RKO (cell line): ENCODE measurements at places on chromosomes 6 and 20.
A peak's percentile ranks its signal among the peaks of the same experiment; 100 is the strongest.

DNA sequence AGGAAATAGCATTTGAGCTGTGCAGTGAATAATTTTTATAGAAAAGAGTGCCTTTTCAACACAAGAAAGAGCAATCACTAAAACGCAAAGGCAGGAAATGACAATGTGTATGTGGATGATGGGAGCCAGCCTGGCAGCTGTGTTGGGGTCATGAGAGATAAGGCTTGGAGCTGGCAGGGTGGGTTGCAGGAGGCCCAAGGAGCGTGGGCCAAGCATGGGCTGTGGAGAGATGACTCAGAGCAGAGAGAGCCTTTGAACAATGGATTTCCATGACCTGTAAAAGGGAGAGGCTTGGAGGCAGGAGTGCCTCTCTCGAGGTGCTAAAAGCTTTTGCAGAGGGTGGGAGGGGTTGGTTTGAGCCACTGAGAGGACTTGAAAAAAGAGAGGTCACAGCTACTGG lies 6.6 kb upstream of the TBC1D7 start:
- no peak for DNase-seq

- DNase-seq, result peak; percentile 87
These were observed 65.0 kb upstream of the SIRPA start for GRCh38 chr20:1830240-1830639.

DNA sequence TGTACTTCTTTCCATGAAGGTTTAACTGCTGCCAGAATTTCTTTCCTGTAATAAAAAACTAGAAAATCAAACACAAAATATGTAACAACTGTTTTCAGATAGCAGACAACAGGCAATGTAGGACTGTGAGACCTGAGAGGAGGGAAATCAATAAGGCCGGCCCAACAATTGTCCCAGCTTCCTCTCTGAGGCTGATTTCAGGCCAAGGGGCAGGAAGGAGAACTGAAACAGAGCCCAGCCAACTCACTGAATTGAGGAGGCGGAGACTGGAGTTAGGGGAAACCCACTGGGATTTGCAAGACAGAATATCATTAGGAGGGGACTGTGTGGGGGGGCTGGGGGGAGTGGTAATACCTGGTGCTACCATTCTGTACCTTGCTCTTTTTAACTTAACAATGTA lies 42.2 kb downstream of the FLRT3 start:
- DNase-seq, result no peak

DNA sequence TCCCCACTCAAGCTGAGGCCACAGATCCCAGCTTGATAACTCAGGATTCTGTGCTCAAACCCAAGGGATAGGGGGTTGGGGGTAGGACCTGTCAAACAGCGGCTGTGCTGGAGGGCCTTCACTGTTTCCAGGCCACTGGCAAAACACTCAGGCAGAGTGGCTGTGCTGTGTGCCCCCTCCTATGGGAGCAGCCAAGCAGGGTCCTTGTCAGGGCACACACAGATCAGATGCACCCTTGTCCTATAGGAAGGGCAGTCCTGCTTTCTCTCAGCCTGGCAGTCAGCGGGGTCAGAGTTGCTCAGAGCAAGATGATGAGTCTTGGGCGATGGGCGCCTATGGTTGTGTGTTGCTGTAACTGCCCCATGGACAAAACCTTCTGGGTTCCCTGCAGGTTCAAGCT lies 554.8 kb downstream of the TBC1D32 start:
- DNase-seq, result no peak

DNA sequence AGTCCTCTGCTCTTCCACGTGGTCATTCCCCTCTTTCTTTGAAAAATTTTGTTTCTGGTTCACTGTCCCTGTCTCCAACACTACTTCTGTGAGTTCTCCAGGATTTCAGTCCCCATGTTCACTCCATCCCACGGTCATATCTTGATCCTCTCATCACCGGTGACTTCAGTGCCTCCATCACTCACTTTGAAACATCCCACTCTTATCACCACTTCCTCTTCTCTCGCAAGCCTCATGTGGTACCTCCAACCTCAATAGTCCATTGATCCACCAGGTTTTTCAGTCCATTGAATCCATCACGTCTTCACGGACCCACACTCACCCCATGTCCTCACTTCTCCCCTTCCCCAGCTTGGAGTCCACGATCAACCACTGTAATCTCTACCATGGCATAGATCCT lies 64.8 kb downstream of the CARMIL1 start:
- no peak for DNase-seq

DNA sequence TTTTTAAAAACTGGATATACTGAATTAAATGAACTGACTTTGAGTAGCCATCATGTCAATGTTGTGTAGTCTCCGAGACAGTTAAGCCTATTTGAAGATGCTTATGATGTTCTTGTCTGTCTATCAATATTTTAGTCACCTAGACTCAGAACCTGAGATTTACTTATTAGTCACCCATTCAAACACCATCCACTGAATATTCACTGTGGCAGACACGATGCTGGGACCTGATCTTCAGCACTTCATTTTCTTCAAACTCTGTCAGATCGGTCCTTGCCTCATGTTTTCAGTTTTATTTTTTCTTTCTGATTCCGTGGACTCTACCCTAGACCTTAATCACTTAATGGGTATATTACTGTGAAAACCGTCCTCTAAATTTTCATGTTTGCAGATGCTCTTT lies 123.7 kb upstream of the MCHR2 start:
- no peak for DNase-seq

DNA sequence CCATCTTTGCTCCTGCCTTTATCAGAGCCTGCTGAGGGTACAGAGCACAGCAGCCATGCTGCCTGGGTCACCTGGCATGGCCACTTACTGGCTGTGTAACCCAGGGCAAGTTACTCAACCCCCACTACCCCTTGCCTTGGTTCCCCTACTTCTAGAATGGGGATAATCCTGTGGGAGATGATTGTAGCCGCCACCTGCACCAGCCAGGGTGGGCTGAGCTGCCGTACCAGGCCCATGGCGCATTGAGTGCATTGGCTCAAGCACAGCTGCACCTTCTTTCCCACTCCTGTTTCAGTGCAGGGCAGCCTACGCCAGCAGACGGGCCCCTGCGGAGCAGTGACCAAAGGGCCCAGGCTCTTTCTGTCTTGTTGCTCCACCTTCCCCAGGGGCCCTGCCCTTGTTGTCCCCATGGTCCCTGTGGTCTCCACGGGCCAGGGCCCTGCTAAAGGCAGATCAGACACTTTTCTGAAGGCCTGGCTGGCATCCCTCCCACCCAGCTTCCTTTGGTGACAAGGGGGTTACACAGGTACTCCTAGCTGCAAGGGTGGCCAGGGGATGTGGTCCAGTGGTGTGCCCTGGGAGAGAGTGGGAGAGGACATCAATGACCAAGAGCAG lies 159.4 kb upstream of the MLN start:
- no peak for DNase-seq

DNA sequence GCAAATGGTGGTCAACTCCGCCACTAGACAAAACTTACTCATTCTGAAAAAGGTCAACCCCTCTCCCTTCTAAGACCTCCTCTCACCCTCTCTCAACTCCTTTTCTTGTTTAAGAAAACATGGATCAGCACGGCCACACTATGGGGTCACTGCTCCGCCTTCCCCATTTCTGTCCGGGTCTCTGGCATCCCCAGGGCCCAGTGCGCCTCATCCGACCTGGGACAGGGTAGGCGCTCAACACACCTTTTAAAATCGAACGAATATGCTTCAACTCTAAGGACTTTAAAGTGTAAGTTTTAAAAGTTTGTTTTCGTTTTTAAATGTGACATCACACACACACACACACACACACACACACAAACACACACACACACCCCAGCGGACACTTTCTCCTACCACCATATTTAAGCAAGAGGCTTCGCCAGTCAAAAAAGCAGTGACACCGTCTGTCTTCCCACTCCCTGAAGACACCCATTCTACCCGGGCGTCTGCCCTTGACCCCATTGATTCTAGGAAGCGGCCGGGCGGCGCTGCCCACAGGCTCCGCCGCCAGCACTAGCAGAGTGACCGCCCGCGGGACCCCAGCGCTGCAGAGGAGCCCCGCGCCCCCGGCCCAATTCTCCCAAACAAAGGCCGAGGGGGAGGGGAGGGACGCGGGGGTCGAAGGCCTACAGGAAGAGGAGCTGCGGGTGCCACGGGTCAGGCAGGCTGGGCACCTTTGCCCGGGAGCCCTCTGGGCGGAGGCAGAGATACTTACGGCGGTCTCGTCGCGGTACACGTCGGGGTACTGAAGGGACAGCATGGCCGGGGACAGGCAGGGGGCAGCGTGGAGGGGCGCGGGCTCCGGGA lies 568 bp downstream of the PREP start:
- peak; percentile 57 for DNase-seq

- DNase-seq, result peak; percentile 83
These were observed 369 bp downstream of the SLC4A11 start for GRCh38 chr20:3238616-3239025.

GRCh38 chr6:14743144-14743473 lies 502.8 kb upstream of the JARID2 start:
- no peak for DNase-seq

DNA sequence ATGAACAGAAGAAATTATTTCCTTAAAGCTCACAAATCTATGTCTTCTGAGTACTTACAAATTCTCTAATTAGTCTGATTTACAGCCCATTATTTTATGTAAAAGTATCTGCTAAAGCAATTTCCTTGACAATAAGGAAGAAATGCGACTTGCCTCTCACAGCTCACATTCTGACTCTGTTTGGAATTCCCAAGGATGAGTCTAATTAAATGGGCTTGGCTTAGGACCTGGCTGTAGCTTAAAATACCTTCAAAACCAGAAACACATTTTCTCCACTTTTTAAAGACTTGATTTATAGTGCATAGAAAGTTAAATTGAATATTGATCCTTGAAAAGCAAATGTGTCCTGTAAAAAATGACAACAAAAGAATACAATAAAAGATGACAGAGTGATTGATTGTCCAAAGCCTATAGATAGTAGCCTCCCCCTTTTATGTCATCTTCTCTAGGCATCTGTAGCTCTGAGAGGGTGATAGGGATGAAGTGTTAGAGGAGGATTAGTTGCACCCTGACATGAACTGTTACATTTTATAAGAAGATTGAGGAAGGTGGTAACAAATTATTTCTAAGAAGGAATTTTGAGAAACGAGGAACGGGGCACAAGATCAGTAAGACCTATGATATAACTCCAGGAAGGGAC lies 118.9 kb downstream of the MACROD2 start:
- no peak for DNase-seq

DNA sequence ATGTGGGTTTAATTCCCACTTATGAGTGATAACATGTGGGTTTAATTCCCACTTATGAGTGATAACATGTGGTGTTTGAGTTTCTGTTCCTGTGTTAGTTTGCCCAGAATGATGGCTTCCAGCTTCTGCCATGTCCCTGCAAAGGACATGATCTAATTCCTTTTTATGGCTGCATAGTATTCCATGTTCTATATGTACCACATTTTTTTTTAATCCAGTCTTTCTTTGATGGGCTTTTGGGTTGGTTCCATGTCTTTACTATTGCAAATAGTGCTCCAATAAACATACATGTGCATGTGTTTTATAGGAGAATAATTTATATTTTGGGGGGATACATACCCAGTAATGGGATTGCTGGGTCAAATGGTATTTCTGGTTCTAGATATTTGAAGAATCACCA lies 317.8 kb downstream of the MMUT start:
- DNase-seq, result no peak

- DNase-seq, result no peak
These were observed 148.2 kb downstream of the ERMARD start for GRCh38 chr6:169899481-169900145.

DNA sequence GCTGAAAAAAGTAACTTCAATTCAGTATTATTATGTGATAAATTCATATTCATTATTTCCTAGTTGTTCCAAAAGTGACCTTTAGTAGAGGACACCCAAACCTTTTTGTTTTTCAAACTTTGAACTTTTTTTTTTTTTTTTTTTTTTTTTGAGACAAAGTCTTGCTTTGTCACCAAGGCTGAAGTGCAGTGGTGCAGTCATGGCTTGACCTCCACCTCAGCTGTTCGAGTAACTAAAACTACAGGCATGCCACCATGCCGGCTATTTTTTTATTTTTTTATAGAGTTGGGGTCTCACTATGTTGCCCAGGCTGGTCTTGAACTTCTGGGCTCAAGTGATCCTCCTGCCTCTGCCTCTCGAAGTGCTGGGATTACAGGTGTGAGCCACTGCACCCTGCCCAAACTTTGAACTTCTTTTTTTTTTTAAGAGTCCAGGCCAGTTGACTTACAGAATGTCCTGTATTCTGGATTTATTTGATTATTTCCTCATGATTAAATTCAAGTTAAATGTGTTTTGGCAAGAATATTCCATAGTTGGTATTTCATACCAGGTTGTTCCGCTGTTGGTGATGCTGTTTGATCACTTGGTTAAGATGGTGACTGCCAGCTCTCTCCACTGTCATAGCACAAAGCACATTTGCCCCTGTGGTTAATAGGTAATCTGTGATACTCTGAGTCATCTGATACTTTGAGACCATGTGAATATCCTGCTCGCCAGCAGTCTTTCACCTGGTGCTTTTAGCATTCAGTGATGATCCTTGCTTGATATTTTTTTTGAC lies 48.0 kb downstream of the VAPB start:
- DNase-seq, result no peak

GRCh38 chr6:46128476-46128875 lies 1.3 kb upstream of the ENPP4 start:
- DNase-seq, result no peak

DNA sequence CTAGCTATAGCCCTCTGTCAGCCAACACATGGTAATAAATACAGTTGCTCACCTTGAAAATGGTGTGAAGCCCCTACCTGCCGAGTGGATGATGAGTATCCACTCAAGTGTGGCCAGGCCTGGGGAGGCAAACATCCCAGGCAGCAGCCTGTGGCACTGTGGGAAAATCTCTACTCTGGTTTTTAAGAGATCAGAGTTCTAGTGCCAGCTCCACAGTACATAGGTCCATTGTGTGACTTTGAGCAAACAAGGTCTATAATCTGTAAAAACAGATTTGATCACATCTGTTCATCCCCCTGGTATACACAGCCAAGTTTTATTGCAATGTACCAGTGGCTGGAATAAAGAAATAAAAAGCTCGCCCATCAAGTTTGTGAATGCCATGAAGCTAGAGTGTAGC lies 82.7 kb upstream of the ARMC2 start:
- no peak for DNase-seq

DNA sequence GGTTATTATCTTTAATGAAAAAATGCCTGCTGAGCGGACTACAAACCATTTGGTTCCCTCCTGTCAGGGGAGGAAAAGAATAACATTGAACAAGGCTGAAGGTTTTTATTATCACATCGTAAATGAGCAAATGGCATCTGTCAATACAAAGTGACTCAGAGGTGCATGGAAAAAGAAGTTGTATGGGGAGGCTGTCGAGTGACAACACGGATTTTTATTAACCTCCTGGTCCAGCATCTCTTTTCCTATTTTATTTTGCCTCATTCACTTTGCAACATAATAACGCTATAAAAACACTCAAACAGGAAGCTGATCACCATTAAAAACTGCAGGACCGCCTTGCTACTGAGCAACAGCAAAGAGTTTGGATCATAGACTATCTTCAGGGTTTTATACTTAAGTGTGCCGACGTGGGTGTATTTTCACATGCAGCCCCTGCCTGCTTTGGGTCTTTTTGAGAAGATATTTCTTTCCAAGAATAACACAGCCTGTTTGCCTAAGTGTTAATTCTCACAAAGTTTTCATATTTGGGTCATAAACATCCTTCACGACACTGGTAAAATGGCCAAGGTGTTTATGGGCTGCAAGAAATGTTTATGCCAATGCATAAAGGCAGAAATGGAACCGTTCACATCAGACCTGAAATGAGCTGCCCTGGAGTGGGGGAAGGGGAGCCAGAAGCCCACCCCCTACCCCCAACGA lies 132.1 kb upstream of the SALL4 start:
- no peak for DNase-seq
